Renal cortex interstitium (tissue), 15 donors: ENCODE measurements at places on chromosomes 3 and 15.

- DNase-seq, result no peak
Measured at GRCh38 chr3:101639280-101639963, 37.5 kb downstream of the ZBTB11 start.

DNA sequence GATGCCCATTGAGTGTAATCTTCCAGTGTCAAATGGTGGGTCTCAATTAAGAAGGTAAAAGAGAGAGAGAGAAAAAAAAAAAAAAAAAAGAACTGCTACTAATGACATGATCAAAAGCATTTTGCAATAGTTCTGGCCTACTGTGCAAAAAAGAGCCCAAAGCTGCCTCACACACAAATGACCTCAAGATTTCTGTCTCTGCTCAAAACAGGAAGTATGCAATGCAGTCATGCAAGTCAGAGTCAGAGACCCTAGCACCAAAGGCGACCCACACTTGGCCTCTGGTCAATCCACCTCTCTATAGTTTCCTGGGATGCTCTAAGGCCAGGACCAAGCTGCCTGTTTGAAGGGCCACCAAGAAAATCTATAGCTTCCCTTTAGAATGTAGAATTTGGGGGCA is 323.5 kb downstream of the VPS13C start:
- no peak for DNase-seq

GRCh38 chr3:132596816-132597433 is at the start of gene ACKR4:
Gene ACKR4 (plus strand): TSS chr3:132597270. CDS start chr3:132600398, 3,128 bp downstream.
- DNase-seq, result no peak

DNA sequence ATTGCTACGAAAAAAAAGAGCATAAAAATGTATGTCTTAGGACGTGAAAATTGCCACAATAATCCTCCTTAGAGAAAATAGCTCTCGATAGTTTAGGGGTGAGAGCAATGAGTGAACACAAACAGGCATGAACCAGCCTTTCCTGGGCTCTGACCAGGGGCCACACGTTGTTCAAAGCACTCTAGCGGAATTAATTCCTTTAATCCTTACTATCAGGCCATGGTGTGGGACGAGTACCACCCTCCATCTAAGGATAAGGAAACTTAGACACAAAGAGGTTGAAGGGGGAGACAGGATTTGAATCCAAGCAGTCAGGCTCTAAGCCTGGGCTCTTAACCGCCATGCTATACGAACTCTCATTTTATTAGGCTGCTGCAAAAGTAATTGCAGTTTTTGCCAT is 81.9 kb upstream of the CACNA2D3 start:
- no peak for DNase-seq

DNA sequence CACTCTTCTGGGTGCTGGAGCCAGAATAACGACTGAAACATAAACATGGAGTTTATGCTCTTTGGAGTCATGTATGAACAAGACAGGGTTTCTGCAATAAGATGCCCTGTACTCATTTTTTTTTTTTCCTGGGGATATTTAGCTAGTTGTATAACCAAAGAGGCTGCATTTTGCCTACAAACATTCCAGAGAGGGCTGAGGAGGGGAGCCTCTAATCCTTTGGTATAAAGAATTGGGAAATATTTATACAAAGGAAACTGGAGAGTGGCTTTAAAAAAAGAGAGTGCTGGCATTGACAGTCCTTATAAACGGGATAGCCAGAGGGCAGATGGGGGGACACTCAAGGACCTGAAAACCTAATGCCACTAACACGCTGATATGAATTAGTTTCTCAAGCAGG is 32.4 kb upstream of the GAP43 start:
- DNase-seq, result no peak

DNA sequence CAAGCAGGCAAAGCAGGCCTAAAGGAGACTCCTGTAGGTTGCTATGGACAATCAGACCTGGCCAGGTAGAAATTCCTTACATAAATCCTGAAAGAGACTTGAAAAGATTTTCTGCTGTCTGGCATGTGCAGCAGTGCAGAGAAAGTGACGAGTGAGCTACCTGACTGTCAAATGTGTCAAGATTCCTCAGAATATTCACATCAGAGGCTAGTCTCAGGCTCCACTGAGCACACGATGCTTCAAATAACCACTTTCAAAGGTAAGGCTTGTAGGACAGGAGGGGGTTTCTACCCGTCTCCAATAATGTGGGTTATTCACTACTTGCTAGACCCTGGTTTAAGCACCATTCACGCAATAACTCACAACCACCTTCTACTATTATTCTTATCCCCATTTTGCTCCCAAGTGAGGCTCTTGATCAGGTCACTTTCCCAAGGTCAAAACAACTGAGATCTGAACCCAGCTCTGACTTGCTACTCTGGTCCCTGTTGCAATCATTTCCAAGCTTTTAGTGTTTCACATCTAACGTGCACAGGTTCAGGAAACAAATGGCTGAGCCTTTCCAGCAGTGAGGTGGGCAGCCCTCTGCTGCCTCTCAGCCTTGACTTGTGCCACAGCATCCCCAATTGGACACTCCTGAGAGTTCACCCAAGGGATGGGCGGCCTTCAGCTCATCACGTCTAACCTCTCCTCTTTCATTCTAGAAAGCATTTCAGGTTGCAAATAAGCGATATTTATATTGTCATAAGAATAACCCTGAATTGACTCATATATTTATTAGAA is 329.9 kb upstream of the WNT5A start:
- DNase-seq, result no peak

DNA sequence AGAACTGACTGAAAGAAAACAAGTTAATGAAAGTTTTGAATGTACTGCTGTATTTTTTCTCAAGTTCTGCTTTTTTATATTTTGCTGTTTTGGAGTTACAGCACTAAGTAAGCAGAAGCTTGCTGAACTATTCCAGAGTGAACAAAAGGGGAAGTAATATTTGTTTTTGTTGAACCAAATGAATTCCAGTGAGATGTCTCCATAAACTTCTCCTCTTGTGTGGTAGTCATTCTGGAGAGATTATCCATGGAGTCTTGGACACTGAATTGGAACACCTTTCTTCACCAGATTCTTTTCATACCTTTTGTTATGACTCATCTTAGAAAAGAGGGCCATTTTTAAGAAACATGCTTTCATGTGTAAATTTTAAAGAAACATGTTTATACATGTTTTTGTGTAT is 8.8 kb downstream of the ANKUB1 start:
- DNase-seq, result no peak

DNA sequence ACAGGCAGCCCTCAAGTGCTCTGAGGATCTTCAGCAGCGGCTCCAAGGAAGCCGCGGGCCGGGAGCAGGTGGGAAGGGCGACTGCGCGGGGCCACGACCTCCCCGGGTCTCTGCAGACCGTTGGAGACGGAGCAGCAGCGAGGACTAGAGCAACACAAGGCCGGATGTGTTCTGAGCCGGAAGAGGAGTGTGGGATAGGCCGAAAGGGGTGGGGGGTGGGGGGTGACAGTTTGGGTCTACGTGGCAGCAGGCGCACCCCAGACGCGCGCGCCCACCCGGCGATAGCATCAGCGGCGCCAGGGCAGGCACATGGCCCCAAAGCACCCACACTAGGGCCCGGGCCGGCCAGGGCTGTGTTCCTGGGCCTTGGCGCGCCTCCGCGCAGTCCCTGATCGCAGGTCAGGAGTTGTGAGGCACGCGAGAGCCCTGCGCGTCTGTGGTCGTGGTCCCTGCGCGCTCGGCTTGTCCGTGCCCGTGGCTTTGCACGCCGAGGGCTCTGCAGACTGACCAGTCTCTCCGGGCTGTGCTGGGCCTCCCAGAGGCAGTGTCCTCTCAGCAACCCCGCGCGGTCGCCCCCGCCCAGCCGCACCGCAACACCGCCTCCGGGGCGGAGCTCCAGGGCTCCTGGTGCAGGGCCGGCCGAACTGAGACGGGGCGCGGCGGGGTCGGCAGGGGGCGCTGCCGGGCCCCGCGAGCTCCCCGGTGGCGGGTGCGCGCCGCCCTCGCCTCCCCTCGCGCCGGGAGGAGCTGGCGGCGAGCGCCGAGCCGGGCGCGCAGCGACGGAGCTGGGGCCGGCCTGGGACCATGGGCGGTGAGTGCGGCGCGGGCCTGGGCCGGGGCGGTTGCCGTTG is at the start of gene PXYLP1:
Gene PXYLP1, plus strand, starts transcription at position 725 of the 851 bp plus-strand sequence. CDS start 28,351 bp downstream, outside the sequence.
- peak; percentile 85 for DNase-seq

- peak; percentile 73 for DNase-seq
Measured at GRCh38 chr15:60585743-60586708, 107.1 kb upstream of the ICE2 start.

GRCh38 chr15:25237291-25237978 is 201.4 kb downstream of the UBE3A start:
- DNase-seq, result no peak

DNA sequence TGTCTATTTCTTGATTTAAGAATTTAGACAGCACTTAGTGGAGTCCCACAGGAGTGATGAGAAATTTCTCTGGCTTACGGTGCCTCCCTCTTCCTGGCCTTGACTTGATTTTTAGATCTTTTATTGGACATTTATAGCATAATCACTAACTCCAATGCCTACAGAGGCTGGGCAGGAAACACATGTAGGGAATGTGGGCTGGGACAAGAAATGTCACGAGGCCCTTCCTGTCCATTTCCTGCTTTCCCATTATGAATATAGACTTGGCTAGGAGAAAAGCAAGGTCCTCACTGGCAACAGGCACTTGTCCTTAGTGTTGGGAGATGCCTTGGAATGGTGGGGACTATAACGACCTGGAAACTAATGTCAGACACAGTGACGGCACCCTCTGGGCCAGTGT is 100.3 kb downstream of the MYLK start:
- DNase-seq, result no peak

GRCh38 chr15:66629817-66630576 is 64.2 kb upstream of the LCTL start:
- DNase-seq, result no peak

- DNase-seq, result no peak
Measured at GRCh38 chr3:36312351-36312750, 68.0 kb upstream of the STAC start.

GRCh38 chr3:119338754-119339153 is 44.6 kb downstream of the ARHGAP31 start:
- DNase-seq, result no peak
